ENCODE measurements at places on chromosomes 13 and 19. TPM values are rescaled to one million over a fixed set of nuclear protein-coding genes. Genes with fewer than 3 reads are reported as not detected.
A peak's percentile ranks its signal among the peaks of the same experiment; 100 is the strongest.

DNA sequence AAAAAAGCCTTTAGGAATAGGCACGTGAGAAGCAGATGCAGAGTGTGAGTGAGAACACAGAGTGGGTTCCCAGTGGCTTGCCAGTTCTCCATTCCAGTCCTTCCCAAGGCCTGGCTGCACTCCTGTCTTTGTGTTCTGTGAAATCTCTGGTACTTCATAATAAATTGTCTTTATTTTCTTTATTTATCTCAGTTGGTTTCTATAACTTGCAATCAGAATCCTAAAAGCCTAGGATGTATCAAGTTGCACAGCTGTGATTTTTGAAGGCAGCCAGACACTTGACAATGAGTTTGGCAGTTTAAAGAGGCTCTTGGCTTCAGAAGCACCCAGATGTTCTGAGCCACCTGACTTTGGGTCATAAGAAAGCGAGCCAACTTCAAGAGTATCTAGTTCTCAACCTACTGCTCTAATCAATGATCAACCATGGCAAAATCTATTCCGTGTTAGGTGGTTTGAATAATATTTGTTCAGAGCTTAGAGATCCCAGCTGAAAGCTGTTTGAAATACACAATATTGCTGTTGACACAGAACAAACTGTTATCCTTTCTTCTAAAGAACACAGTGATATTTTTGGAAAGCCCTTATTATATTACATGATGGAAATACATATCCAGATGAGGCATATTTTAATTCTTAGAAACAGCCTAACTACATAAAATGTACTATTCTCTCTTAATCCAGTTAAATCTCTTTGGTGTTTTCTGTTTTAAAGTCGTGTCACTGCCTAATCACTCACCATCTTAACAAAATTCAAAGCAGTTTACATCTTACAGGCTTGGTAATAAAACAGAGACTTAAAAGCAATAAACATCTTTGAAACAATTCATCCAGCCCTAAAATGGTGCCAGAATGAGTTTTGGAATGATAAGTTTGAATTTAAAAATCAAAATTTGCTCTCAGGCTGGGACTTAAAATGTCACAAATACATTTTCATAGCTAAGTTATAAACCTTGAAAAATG, 483.0 kb upstream of the NBEA start:
- peak; percentile 66 for DNase-seq

DNA sequence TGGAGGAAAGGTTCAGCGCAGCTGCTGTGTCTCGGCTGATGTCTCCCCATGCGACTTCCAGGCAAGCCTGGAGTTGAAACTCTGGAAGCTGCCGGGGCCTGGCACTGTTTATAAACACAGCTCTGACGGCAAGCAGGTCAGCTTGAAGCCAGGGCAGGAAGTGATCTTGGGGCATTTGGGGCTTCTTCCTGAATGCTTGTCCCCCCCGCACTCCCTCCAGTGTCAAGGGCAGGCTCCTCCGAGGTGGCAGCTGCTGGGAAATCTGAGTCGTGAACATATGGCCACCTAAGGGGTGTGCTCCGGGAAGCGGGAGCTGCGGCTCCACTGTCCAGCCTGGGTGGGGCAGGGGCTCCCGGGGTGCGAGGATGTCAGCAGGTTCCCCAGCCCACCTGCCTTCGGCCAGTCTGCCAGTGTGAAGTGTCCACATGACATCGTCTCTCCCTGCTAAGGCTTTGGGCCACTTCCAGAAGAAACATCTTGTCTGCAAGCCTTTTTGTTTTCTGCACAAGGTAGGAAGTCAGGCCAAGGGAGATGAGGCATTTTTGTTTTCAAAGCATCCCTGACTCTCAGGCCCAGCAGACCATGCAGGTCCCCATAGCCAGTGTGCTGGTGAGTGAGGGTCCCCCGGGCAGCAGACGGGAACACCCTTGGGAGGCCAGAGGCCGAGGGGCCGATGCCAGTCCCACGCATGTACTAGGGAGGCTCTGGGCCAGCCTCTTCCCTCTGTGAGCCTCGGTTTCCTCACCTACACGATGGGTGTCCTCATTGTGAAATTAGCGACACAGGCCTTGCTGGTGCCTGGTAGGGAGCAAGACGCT, 2.7 kb downstream of the PIAS4 start:
- DNase-seq, result no peak

The KASH5 gene
- polyA plus RNA-seq, result not detected

DNA sequence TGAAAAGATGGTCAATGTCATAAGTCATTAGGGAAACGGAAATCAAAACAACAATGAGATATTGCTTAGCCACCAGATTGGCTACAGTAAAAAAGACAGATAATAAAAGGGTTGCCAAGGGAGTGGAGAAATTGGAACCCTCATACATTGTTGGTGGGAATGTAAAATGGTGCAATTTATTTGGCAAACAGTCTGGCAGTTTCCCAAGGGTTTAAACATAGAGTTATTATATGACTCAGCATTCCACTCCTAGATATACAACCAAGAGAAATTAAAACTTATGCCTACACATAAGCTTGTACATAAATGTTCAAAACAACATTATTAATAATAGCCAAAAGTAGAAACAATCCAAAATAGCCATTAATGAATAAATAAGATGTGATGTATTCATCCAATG, 9.9 kb upstream of the ZNF227 start:
- no peak for DNase-seq

GRCh38 chr19:8361921-8362793, 1.8 kb upstream of the ANGPTL4 start:
- peak; percentile 78 for DNase-seq

- DNase-seq, result no peak
Measured at GRCh38 chr19:41703602-41704293, 4.7 kb upstream of the CEACAM5 start.

DNA sequence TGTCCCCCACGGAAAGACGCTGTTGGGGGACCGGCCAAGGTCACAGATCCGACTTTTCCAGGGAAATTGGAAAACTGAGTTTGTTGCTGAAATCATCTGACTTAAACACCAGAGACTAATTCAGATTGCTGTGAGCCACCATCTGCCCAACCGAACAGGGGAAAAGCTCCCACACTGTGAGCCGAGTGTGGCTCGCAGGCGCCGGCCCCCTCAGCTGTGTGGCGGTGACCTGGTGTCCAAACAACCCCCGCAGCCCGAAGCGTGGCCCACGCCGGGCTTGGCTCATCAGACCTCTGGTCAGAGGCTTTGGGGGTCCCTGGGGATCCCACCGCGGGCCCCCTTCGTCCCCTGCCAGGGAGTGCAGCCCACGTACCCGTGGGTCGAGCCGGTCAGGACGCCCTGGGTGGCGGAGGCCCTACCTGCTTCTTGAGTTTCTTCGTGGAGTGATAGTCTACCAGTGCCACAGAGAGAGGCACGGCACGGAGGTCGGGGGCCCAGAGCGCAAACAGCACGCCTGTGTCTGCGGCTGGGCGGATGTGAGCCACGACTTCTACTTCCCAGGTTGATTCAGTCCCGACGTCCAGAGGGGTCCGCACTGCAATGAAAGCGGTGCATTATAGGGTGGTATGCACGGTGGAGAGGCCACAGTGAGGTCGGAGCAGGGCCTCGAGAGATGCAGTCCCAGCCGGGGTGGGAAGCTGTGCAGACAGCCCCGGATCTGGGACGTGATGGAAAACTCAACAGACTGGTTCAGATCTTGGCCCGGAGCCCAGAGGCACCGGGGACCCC, 40.7 kb downstream of the GAS6 start:
- DNase-seq, result no peak

The C2CD4C gene
- polyA plus RNA-seq, result 0.77 TPM

The GTF2F1 gene
- 53.2 TPM for polyA plus RNA-seq

The LRRC25 gene
- 7.0 TPM for polyA plus RNA-seq

DNA sequence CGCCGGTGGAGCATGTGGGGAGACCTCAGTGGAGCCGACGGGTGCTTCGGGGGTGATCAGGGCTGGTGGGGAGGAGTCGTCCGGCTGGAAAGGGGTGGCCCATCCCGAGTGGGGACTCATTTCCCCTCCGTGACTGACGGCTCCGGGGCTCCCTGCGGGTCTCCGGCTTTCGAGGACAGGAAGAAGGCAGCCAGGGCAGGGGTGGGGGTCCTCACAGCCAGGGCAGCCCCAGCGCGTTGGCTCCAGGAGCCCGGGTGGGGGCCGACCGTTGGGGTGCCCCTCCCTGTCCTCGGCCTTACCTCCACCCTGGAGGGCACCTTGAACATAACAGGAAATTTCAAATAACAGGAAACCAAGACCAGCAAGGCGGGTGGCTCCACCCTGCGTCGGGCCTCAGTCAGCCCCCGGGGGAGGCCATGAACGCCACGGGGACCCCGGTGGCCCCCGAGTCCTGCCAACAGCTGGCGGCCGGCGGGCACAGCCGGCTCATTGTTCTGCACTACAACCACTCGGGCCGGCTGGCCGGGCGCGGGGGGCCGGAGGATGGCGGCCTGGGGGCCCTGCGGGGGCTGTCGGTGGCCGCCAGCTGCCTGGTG, at the start of gene S1PR4:
Gene S1PR4 (plus strand): TSS at position 393 of the 596 bp plus-strand sequence. CDS start 24 bp downstream, at position 417.
- no peak for DNase-seq

- DNase-seq, result no peak
Measured at GRCh38 chr13:39362652-39363381, 240.2 kb downstream of the LHFPL6 start.

The KIR3DL2 gene
- polyA plus RNA-seq, result 0.18 TPM
